Smooth muscle cell of the brain vasculature (primary cell): ENCODE measurements at places on chromosomes 2 and 18.

GRCh38 chr2:39593439-39594393 lies 72.0 kb upstream of the TMEM178A start:
- DNase-seq: no peak

DNA sequence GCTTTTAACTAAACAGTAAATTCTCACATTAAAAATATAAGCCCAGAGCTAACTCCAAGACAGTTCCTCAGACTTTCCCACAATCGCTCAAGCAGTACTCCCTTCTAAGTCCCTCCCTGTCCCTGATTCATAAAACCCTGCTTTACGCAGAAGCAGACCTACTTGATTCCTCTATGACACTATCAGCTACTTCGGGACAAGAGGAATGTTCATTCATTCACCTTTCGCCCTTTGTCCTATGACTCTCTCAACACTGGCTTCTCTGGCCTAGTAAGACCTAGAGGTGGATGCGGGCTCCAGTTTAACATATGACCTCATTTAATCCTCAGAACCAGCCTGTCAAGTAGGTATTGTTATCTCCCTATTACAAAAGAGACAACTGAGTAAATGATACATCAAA lies 10.2 kb downstream of the LPIN2 start:
- no peak for DNase-seq

GRCh38 chr2:164969909-164970690 lies 14.8 kb upstream of the SLC38A11 start:
- DNase-seq: peak; percentile 46

GRCh38 chr18:63342206-63342605 lies 22.6 kb upstream of the BCL2 start:
- no peak for DNase-seq

DNA sequence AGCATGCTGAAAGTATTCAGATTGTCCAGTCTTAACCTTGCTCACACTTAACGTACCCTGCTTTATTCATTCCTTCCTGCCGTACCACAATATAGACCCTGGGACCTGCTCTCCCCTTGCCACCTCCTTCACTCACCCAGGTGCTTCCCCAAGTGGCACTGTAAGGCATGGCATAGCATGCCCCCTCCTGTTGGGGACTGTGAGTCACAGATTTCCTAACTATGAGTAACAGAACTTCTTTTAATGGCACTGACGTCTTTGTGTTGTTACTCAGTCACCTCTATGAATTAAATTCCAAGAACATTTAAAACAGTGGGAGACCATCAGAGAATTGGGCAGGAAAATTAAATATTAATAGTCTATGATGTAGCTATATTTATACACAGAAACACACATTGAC lies 117.2 kb downstream of the CTNNA2 start:
- DNase-seq: no peak

DNA sequence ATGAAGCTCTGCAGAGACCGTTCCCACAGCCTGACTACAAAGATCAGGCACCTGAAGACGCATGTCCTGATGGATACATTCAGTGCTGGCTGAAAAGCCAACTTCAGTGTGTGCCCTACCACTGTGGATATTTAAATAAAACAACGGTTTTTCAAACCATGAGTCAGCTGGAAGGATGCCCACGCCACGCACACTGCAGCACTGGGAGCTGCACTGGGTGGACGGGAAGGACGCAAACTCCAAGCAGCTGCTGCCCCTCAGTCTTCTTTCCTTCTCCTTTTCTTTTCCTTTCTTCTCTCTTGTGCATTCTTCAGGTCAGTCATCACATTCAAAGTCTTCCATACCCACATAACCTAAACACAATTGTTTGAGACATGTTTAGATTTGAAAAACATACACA lies 7.9 kb downstream of the TMEM18 start:
- no peak for DNase-seq

- DNase-seq: no peak
These were observed 80.1 kb upstream of the CTNNA2 start for GRCh38 chr2:79432731-79433146.

- DNase-seq: no peak
These were observed 36.9 kb downstream of the SCN1A start for GRCh38 chr2:166090908-166091307.

DNA sequence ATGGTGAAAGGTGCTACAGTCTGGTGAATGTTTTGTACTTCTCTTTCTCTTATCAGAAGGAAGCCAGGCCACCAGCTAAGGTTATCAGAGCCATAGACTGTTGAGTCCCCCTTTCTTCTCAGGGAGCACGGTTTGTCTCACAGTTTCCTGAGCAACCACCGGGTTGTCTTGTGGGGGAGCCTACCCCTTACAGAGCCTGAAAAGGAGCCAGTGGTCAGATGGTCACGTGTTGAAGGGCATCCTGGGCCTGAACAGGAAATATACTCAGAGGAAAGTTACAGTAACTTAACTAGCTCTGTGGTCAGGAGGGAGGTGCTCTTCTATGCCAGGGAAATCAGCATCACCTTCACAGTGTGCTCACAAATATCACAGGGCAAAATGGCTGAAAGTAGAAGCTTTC lies 11.6 kb downstream of the CD28 start:
- DNase-seq: no peak

- no peak for DNase-seq
These were observed 106.8 kb downstream of the HRH4 start for GRCh38 chr18:24567199-24567598.

DNA sequence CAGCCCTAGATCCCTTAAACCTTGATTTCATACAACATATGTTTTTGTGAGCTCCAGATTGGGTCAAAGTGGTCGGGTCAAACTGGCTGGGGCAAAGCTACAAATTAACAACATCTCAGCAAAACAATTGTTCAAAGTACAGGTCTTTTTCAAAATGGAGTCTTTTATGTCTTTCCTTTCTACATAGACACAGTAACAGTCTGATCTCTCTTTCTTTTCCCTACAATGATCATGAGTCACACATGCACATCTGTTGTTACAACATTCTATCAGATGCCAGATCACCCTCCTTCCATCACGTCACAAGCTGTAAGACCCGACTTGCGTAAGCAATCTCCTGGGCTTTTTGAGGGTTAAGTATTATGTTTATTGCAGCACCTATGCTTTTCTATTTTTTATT lies 55.1 kb downstream of the RHOB start:
- DNase-seq: no peak

GRCh38 chr2:45919711-45920111 lies 268.2 kb downstream of the PRKCE start:
- no peak for DNase-seq

GRCh38 chr2:47488870-47489584 lies 86.1 kb downstream of the MSH2 start:
- peak; percentile 15 for DNase-seq

- no peak for DNase-seq
These were observed 22.1 kb downstream of the ACVR1C start for GRCh38 chr2:157606534-157606933.

GRCh38 chr2:238231251-238231793 lies 8.5 kb downstream of the HES6 start:
- no peak for DNase-seq

DNA sequence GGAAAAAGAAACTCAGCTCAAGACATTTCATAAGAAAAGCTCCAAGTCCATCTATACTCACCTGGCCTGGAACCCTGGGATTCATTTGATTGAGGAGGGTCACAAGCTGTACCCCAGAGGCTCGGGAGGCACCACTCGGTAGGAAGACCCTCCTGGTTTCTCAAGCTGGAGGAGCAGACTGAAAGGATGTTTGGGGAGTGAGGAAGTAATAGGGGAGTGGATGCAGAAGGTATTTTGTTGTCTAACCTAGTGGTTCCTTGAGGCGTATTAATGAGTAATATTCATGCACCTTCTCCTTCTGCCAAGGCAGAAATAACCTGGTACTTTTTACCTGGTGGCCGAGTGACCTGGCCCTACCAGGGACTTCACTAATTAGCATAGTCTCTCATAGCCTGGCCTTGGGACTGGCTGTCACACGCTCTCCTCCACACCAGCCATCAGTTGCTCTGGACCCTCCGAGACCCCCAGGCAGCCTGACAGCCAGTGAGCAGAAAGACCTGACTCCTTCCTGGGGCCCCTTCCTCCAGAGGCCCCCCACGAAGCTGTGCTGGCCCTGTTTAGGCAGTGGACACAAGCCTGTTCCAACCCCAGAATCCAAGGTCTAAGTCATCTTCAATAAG lies 161.4 kb downstream of the BCL2 start:
- no peak for DNase-seq

GRCh38 chr18:24538414-24539264 lies 78.2 kb downstream of the HRH4 start:
- DNase-seq: no peak

DNA sequence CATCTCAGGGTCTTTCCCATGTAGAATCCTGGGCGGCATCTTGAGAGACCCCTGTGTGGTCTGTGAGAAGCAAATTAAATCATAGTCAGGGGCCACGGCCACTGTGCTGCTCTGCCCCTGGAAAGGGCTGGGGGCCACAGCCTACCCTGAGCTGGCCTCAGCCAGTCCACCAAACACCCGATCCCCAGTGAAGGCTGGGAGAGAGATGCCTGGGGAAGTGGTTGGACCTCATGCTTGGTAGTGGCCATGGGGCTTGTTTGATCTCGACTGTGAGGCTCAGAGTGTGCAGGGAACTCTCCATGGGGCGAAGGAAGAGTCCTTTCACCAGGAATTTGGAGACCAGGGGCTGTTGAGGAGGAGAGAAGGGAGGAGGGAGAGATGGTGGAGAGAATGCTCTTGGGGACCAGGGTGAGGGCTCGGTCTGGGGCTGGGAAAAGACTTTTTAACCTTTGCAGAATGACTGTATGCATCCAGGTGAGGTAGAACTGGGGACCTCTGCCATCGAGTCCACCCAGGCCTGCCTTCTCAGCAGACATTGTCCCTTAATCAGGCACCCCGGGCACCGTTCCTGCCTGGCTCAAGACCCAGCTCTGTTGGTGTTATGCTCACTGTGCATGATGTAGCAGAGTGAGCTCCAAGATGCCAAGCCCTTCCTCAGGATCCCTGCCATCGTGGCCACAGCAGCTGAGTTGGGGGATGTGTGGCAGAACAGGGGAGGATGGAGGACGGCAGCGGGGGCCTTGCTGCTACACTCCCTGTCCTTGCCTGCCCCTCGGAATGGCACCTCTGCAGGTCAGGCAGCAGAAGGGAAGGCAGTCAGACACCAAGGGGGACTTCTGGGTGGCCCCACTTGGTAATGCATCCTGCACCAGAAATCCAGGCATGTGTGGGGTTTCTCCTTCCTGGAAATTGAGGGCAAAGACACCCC lies 249.9 kb downstream of the DYSF start:
- no peak for DNase-seq
